Activated CD4-positive, alpha-beta T cell treated with anti-CD3 and anti-CD28 coated beads, Interleukin-2, amount 50 U/mL, for 48 hours (primary cell): ENCODE measurements at places on chromosomes 13 and 19.

GRCh38 chr19:5125376-5125775, 156.5 kb downstream of the KDM4B start:
- no peak for DNase-seq

DNA sequence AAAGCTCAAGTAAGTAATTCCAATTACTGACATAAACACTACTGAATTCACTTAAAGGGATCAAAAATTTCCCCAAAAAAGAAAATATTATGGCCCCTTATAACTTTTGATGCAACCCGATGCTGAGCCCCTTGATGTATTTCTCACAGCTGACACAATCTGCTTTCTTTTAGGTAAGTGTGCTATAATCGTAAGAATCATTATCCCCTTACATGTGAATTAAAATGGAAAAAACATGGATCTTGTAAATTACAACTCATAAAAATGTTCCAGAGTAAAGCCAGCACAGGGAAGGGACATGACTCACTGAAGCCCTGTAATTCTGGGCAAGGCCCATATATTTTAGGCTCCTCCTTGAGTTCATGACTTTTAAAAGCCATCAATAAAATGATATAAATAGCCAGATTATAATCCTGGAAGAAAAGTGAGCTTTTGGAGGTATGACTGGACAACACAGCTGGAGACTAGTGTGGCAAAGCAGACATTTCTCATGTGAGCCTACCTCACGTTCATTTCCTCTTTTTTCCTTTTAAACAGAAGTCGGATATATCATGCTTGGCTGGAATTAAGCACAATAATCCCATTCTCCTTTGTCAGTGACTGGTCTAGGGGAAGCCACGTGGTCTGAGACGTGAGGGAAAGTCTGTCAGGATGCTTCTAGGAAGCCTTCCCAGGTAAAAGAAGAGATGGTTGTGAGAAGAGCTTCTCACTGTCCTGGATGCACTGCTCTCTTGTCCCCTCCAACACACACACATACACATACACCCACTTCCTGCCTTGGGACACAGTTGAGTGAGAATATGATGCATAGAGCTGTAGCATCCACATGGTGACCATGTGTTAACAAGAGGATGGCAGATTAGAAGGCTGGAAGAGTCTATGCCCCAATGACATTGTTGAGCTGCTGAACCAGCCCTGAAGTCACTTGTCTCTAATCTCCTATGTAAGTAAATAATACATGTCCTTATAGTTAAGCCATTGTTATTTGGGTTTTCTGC, 165.4 kb downstream of the RGCC start:
- no peak for DNase-seq

- DNase-seq, result no peak
Measured at GRCh38 chr13:60837806-60838205, 440.8 kb downstream of the TDRD3 start.

DNA sequence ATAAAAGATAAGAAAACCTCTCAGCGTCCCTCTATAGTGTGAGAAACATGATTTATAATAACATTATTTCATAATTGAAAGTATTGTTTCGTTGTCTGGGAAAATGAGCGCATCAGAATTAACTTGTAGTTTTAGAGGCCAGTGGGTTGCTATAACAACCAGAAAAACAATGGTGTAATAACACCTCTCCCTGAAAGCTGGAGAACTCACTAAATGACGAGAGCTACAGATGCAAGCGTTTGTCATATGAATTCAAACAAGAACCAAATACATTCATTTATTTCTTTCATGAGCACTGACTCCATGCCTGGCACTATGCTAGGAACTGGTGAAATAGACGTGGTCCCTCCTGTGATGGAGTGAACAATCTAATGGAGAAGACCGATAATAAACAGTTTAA, 16.3 kb downstream of the KBTBD7 start:
- no peak for DNase-seq

GRCh38 chr13:111898956-111899713, 167.8 kb upstream of the SOX1 start:
- DNase-seq, result no peak

- DNase-seq, result no peak
Measured at GRCh38 chr19:34416021-34416545, 11.9 kb downstream of the PDCD2L start.

- DNase-seq, result no peak
Measured at GRCh38 chr13:24185591-24186232, 25.2 kb downstream of the SPATA13 start.
